ENCODE measurements at places on chromosomes 1 and 21.

DNA sequence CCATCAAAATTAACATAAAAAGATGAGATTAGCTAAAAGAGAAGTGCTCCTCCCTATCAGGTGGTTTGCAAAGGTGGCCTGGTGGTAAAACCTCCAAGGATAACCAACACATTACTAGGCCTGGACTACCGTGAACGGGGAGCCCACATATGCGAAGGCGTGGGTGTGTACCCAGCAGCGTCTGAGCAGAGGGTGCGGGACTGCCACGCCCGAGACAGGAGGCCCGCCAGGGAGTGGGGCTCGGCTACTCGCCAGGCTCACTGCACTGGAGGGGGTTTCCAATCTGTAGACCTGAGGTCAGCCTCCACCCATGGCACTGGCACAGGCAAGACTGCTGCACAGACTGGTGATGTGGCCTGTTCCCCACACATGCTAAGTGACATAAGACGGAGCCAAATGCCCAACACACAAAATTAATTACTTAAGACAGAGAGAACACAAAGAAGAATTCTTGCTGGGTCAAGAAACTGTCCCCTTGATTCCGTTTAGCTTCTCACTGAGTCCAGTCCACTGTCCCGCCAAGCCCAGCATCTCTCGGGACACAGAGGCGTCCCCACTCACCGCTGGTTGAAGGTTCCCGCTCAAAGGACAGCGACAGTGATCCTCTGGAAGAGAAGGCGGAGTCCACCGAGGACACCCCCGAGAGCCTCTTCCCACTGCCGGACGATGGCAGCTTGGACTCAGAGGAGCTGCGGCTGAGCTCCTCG lies 23.4 kb downstream of the RIPK4 start:
- no peak for DNase-seq

- DNase-seq, result no peak
Observed at GRCh38 chr1:38046333-38046883, at the start of gene POU3F1. TSS of gene POU3F1 (minus strand) at chr1:38046793. CDS start at chr1:38046743, 50 bp downstream.

DNA sequence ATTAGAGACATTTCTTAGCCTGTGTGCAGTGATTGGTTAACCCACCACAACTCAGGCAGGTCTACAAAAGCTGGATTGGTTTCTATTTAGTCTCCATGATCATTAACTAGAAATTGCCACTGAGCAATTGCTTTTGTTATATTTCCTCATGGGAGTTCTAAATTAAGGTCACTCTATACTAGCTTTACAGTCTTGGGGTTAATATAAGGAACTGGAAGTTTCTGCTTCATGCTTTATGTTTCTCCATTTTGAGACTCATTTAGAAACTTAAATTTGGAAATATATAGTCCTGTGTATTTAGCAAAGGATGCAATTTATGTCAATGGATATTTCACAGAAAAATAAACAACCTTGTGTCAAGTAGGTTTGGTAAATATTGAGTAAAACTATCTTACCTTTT lies 137.5 kb downstream of the HLX start:
- no peak for DNase-seq

GRCh38 chr1:4273747-4274146 lies 373.7 kb upstream of the C1orf174 start:
- DNase-seq, result no peak
